ENCODE measurements at places on chromosomes 6 and 20.

- DNase-seq: no peak
Measured at GRCh38 chr6:79672631-79673111, 41.5 kb downstream of the SH3BGRL2 start.

- DNase-seq: no peak
Measured at GRCh38 chr20:52565614-52566013, 374.0 kb upstream of the ZFP64 start.

DNA sequence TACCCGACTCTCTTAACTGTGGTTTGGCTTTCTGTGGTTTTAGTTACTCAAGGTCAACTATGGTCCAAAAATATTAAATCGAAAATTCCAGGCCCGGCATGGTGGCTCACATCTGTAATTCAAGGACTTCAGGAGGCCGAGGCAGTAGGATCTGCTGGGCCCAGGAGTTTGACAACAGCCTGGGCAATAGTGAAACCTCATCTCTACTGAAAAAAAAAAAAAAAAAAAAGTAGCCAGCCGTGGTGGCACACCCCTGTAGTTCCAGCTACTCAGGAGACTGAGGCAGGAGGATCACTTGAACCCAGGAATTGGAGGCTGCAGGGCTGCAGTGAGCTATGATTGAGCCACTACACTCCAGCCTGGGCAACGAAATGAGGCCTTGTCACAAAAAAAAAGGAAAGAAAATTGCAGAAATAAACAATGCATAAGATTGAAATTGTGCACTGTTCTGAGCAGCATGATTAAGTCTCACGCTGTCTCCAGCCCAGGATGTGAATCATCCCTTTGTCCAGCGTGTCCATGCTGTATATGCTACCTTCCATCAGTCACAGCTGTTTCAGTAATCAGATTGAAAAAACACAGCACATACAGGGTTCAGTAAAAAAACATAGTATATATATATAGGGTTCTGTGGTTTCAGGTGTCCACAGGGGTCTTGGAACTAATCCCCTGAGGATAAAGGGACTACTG lies 40.7 kb downstream of the RGS17 start:
- no peak for DNase-seq

DNA sequence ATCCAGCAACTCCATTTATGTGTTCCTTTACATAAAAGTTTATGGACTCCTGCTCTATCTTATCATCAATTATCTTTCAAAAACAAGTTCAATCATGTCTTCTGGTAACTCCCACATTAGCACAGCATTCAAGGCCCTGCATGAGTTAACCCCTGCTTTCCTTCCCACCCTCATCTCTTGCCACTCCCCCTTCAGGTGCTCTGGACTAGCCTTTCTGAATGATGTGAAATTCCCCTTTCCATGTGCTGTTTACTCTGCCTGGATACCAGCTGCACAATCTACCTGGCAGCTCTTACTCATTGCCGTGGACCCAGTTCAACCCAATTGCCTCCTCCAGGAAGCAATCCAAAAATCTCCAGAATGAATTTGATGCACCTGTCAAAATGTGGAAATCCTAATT lies 11.9 kb downstream of the ADGRF4 start:
- no peak for DNase-seq

DNA sequence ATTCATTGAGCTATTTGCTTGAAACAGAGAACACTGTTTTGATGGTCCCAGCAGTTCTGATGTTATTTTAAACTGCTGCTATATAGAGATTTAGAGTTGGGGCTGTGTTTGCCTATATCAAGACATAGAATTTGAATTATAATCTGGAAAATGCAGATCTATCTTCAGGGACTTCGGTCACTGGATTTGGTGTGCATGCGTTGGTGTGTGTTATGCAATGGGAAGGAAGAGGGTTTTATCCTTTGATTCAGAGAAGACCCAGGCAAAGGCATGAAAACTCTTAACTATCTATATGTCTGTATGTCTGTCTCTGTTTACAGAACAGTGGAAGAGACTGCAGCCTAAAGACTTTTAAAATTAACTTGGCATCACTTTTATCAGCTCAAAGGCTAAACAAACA lies 2.0 kb downstream of the ADGRB3 start:
- no peak for DNase-seq

- DNase-seq: no peak
Measured at GRCh38 chr20:4087923-4088322, 72.6 kb upstream of the RNF24 start.

- no peak for DNase-seq
Measured at GRCh38 chr20:36400909-36401735, 95.0 kb downstream of the DLGAP4 start.

DNA sequence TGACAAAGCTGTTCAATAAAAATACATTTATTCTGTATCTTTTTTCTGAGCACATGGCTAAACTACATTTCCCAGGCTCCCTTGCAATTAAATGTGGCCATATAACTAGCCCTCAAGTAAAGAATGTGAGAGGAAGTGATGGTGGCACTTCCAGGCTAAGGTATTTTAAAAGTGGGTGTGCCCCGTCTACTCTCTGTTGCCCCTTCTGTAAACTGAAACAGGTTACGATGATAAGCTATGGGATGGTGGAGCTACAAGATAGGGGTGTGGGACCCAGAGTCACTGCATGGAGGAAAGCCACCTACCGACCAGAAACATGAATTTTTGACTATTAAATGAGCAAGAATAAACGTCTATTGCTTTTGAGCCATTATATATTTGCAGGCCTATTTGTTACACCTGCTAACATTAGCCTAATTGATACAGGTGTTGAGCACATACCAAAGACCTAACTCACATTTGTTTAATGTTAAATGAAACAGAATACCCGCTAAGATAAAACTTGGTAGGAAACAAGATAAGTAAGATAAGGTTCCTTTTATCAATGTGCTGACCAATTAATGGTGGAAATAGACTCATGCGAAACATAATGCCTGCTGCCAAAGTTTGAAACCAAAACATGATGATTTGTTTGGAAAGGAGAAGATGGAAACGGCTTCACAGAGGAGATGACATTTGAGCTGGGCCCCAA lies 3.1 kb downstream of the FYN start:
- no peak for DNase-seq

- no peak for DNase-seq
Measured at GRCh38 chr20:24365670-24366069, 103.8 kb upstream of the SYNDIG1 start.

- no peak for DNase-seq
Measured at GRCh38 chr20:26243731-26244130, 547.1 kb upstream of the ZNF337 start.

GRCh38 chr6:55853008-55854001 lies 22.1 kb downstream of the BMP5 start:
- DNase-seq: no peak

GRCh38 chr20:62484478-62484877 lies 8.7 kb upstream of the GATA5 start:
- DNase-seq: no peak

DNA sequence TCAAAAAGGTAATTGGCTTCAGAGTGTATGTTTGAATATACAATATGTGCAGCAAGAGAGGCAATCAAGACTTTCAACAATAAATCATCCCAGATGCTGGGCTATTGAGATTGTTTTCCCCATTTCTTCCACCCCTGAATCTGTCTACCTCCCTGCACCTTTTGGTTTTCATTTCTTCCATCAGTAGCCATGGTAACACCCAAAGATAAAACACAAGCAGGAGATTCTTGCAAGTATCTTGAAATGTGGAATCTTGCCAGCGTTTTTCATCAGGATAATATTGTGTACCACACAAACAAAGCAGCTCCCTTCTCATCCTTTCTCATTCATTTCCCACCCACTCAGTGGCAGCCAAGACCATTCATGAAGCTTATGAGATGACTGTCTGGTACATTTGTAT lies 73.0 kb upstream of the NRSN1 start:
- no peak for DNase-seq

DNA sequence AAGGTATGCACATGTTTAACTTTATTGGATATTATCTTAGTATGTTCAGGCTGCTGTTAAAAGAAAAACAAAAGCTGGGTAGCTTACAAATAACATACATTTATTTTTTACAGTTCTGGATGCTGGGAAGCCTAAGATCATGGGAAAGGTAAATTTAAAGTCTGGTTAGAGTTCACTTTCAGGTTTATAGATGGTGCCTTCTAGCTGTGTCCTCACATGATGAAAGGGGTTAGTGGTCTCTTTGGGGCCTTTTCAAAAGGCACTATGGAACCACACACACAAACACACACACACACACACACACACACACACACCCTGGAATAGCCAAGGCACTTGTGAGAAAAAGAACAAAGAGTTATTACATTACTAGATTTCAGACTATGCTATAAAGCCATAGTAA lies 805.8 kb upstream of the GJE1 start:
- DNase-seq: no peak

GRCh38 chr6:48199499-48199898 lies 88.5 kb upstream of the PTCHD4 start:
- DNase-seq: no peak

GRCh38 chr6:15339081-15339480 lies 93.2 kb downstream of the JARID2 start:
- no peak for DNase-seq

GRCh38 chr6:154539593-154540269 lies 29.2 kb upstream of the CNKSR3 start:
- DNase-seq: no peak

DNA sequence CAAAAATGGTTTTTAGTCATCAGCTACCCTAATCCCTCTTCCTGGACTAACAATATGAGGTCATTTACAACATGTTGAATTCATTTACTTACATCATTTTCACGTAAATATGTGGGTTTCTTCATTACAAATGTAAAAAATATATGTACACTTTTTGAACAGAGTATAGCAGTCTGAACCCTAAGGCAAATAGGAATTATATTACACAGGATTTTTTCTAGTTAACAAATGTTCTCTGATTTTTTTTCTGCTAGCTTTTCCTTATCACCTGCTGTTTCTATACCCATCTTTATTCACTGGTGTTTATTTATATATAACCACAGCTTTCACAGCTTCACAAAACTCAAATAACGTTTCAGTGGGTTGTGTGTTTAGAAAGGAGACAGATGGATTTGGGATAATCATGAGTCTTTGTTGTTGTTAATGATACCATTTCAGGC lies 21.0 kb upstream of the CD2AP start:
- DNase-seq: no peak

DNA sequence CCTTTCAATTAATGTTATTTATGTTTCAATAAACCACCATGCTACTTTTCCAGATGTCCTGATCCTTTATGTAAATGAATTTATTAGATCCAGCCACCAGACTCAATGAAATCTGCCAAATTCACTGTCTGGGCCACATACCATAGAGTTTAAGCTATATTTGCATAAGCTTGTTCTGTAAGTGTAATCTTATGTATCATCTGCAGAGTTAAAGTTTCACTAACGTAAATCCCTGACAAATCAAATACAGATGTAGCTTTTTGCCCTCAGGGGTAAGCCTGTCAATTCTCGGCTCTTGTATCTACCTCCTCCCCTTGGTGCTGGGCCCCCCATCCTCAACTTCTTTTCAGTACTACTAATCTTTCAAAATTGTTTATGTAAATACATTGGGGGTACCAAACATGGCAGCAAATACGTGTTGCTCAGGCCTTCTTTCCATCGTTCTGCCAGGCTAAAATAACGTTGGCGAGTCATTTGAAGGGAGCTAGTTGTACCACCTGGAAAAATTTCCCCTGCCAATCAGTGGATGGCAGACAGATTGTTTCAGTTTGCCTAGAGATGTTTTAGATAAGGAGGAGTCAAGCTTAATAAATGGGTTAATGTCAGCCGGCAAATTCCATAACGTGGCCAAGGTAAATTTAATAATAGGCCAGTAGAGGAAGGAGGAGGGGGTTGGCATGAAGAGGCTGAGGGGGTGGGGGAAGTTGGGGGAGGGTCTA lies 79.6 kb downstream of the RPS12 start:
- DNase-seq: no peak

GRCh38 chr6:128696691-128697689 lies 176.6 kb upstream of the PTPRK start:
- DNase-seq: no peak

DNA sequence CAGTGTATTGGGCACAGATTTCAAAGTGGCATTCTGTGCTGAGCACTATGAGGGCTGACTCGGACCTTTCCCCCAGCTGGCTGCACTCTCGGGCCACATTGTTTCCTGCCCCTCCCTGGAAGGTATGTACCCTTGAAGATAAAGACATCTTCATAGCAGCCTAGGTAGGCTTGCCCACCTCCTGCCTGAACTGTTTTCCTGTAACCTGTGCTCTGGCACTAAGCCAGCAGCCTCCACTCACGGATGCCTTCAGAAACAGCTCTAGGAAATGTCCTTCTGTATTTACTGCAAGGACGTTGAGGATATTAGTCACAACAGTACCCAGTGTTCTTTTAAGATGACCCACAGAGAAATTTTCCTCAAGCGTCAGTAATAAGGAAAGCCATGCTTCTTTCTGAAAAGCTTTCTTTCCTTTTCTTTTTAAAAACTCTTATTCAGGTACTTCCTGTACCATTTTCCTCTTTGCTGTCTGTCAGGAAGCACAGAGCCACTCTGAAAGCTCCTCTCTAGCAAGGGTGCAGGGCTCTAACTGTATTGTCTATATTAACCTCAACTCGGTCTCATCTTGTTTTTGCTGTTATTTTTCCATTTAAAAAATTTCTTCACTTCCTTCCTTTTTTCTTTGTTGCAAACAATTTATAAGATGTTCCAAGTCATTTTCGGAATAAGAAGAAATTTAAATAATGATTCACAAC lies 43.5 kb downstream of the TTI1 start:
- DNase-seq: no peak

- DNase-seq: no peak
Measured at GRCh38 chr6:35443341-35444030, 8.7 kb upstream of the FANCE start.

- no peak for DNase-seq
Measured at GRCh38 chr6:109306733-109307132, 75.5 kb downstream of the CD164 start.

- DNase-seq: no peak
Measured at GRCh38 chr6:25035512-25036435, 100.0 kb upstream of the RIPOR2 start.

- DNase-seq: no peak
Measured at GRCh38 chr6:38517005-38517404, 122.7 kb downstream of the BTBD9 start.

DNA sequence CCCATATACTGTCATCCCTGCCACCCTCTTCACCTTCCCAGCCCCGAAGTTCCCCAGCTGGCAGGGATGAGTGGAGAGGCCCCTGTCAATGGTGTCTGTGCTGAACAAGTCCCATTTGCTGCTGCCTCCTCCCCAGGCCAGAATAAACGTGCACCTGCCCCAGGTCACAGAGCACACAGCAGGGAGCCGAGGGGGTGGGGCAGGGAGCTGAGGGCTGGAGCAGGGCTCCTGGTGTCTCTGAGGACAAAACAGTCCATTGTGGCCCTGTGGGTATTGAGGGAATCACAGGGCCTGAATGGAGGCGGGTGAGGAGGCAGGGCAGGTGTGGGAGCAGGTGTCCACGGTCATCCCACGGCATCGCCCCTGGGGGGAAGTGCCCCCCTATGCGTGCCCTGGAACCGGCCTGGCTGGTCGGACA lies 55.8 kb downstream of the SNAI1 start:
- no peak for DNase-seq
